Activated CD4-positive, alpha-beta T cell treated with anti-CD3 and anti-CD28 coated beads for 4 hours (primary cell): ENCODE measurements at places on chromosomes 16 and 17.

DNA sequence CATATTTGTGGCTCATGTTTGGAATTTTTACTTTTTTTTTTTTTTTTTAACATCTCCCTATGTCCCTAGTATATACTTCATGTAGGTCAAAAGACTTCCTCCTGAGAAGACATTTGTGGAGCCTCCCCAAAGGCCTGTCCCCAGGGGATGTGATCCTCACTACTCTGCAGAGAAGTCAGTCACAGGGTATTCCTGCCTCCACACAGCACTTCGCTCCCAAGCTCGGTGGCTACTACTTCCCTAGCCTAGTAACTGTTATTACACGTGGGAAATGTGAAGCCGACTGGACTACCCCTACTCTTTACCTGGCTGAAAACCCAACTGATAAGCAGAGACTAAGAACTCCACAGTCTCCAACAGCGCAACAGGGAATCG lies 116.8 kb downstream of the HIC1 start:
- no peak for DNase-seq

GRCh38 chr16:8928467-8928957 lies 35.2 kb downstream of the USP7 start:
- DNase-seq = peak; percentile 22

- DNase-seq = no peak
These were observed 30.0 kb upstream of the SLC38A10 start for GRCh38 chr17:81324851-81325713.

DNA sequence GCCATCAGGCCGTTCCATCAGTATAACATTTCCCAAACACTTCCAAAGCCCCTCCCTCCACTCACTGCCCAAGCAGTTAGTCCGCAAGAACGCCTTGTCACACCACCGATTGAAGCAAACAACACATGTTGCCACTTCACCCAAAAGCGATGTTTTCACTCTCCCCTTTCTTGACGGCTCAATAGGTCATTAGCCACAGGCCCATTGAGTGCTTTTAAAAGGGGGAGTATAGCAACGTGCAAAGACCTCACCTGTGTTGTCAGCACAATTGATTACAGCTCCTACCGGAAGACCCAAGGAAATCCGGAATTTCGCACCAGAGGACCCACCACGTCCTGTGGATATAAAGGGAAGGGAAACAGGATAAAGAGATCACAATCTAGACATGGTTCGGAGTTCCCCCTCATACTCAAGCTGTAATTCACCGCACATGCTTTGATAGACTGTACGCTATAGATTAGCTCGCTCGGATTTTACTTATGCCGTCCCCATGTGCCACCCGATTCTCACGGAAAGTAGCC lies 690 bp downstream of the RPL23 start:
- no peak for DNase-seq

GRCh38 chr17:27783440-27784350 lies 16.6 kb downstream of the NOS2 start:
- DNase-seq = no peak

- DNase-seq = no peak
These were observed 23.5 kb downstream of the EFTUD2 start for GRCh38 chr17:44875761-44876160.

DNA sequence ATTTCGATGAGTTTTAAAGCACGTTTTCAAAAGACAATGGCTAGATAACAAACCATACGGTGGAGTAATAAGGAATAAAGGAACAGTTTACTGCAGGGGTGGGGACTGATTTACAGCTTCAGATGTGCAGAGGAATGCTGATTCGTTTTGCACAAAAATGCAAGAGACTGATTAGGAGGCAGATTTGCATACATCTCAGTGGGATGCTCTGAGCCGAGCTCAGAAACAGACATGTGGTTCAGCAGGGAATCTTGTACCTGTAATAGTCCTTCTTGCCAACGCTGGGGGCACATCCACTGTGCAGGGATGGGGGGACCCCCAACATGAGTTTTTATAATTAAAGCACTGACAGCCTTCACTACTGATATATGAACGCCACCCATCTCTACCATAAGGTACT lies 308.0 kb downstream of the GRIN2A start:
- no peak for DNase-seq

DNA sequence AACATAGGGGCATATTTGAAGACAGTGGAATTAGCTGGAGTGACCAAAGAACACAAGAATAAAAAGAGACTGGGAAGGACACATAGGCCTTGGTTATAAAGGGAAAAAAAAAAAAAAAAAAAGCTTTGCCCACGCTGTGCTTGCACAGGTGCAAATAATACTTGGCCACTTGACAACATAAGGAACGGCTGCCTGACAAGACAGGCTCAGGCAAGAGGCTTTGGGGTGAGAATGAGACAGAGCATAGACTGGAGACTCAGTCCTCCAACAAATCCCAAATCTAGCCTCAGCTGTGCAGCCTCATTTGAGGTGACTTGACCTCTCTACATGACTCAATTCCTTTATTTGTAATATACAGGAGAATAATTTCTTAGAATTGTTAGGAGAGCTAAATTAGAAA lies 332.8 kb upstream of the DYNLRB2 start:
- no peak for DNase-seq

GRCh38 chr17:13725288-13725990 lies 123.7 kb upstream of the HS3ST3A1 start:
- no peak for DNase-seq

- peak; percentile 67 for DNase-seq
These were observed 1.2 kb downstream of the DYNLL2 start for GRCh38 chr17:58084317-58084981.

GRCh38 chr17:50460831-50461526 lies 7.7 kb downstream of the CHAD start:
- DNase-seq = no peak

GRCh38 chr16:84957792-84958191 lies 53.5 kb downstream of the ZDHHC7 start:
- DNase-seq = no peak

GRCh38 chr17:44906010-44906646 lies 6.9 kb upstream of the EFTUD2 start:
- no peak for DNase-seq

- no peak for DNase-seq
These were observed 1847.5 kb downstream of the TP53TG3F start for GRCh38 chr16:35306915-35307314.

GRCh38 chr16:25093208-25094061 lies 18.1 kb upstream of the LCMT1 start:
- no peak for DNase-seq

GRCh38 chr17:79246225-79247190 lies 171.9 kb downstream of the ENGASE start:
- DNase-seq = no peak

DNA sequence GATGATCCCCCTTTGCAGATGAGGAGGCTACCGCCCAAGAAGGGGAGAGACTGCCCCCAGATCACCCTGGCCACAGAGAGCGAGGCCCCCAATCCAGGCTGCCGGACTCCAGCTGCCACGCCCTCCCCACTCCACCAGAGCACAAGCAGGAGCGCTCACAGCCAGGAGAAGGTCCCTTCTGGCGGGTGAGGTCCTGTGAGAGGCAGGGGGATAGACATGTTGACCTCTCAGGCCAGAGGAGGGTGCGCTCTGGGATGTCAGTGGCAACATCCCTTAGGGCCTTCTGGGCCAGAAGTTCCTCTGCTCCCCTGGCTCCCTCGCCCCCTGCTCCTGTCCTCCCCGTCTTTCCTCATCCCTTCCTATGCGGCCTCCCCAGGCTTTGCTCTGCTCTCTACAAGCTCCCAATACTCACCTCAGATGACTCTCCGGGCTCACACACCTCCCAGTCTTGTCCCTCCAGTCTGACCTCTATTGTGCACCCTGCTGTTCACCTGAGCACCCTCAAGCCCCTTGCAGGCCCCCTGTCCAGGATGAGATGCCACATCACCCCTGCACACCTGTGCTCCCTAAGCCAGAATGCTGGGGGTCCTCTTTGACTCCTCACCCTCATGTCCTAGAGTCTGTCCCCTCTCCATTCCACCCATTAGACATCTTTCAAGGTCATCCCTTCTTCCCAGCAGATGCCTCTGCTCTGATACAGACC lies 5.0 kb upstream of the NXPH3 start:
- DNase-seq = no peak
